ENCODE measurements at places on chromosomes 16 and 17. TPM values are rescaled to one million over a fixed set of nuclear protein-coding genes. Genes with fewer than 3 reads are reported as not detected.

The GPRC5B gene
- total RNA-seq: 44.7 TPM

GRCh38 chr16:71358464-71358998 lies at the start of gene CALB2:
Gene CALB2 (plus strand): TSS chr16:71358723. CDS start chr16:71358793, 70 bp downstream.
- DNase-seq: no peak

GRCh38 chr16:76268824-76269223 lies 8.4 kb upstream of the CNTNAP4 start:
- DNase-seq: no peak

GRCh38 chr17:77943971-77944370 lies 14.5 kb upstream of the TNRC6C start:
- DNase-seq: no peak

DNA sequence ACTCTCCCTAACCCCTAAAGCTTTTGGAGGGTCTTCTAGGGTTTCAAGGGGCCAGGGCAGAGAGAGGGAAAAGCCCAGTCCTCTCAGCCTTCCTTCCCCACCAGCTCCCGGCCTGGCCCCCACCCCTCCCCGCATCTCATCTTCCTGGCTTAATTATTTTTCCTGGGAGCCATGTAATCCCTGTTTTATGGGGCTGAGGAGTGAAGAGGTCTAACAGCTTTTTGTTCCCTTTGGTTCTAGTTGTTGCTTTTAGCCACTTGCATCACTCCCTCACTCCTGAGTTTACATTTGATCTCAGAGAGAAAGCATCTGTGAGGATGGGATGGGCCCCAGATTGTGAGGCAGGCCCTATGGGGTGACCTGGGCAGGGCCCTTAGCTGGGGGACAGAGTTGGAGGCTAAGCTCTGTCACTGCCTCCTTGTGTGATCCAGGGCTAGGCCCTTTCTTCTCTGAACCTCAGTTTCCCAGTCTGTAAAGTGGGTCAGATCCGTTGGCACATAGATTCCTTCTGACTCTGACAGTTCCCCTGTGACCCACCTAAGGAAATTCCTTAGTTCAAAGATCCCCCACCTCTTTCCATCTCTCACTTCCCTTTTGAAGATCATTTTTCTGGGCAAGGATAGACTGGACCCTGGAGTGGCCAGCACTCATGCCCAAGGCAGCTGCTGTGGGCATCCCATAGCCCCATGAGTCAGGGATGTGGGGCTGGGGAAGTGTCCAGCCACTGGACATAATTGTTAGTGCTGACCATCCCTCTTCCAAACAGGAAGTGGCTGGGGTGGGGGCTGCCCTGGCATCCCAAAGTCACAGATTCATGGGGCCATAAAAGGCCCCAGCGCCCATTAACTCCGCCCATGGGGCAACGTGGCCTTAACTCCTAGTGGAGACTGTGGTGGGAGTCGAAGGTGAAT lies 20.1 kb downstream of the UNC119 start:
- no peak for DNase-seq

The PHAF1 gene
- 23.3 TPM for total RNA-seq

GRCh38 chr16:4639899-4640509 lies 15.4 kb downstream of the MGRN1 start:
- no peak for DNase-seq

- DNase-seq: no peak
Measured at GRCh38 chr17:57607553-57608120, 137.5 kb downstream of the CCDC182 start.

DNA sequence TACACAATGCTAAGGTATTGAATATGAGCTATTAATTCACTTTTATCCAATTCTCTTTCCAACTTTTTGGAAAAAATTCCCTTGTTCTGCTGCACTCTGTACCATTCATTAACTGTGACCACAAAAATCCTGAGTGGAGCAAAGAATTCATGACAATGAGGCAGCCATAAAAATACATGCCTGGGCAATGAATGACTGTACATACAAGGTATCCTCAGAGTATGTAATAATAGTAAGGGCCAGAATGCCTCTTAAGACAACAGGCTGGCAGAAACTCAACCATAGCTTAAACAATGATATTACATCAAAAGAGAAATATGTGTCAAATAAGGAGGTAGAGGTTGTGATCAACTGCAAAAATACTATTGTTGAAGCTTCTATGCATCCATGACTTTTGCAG lies 74.7 kb upstream of the CA10 start:
- DNase-seq: no peak

DNA sequence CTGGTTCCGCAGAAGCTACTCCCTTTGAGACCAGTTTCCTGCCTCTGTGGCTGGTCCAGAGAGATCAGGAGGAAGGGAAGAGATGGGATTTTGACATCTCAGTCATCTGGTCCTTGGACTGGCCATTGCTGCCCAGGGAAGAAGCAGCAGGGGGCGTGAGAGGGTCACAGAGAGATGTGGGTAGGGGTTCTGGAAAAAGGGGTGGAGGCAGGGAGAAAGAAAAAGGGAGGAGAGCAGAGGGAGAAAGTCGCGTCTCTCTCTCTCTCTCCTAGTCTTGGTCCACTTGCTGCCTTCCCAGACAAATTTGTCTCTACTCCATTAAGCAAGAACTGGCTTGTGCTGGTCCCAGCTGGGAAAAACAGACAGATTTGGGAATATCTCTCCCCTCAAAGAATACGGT lies 4.4 kb downstream of the SHBG start:
- no peak for DNase-seq

- no peak for DNase-seq
Measured at GRCh38 chr17:42087042-42087701, 11.1 kb downstream of the ZNF385C start.

The KRTAP4-9 gene
- total RNA-seq: not detected

GRCh38 chr17:15494821-15495220 lies 27.4 kb upstream of the CDRT4 start:
- no peak for DNase-seq

- peak; percentile 56 for DNase-seq
Measured at GRCh38 chr16:48632137-48632774, 22.3 kb upstream of the N4BP1 start.

The TAT gene
- total RNA-seq: not detected

DNA sequence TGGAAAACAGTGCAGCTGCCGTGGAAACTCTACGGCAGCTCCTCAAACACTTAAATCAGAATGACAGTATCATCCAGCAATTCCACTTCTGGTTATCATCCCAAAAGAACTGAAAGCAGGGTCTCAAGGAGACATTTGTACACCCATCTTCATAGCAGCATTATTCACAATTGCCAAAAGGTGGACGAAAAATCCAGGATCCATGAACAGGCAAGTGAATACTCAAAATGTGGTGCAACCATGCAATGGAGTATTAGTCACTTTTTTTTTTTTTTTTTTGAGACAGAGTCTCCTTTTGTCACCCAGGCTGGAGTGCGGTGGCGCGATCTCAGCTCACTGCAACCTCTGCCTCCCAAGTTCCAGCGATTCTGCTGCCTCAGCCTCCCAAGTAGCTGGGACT lies 10.6 kb upstream of the AATK start:
- no peak for DNase-seq

The KRT25 gene
- total RNA-seq: not detected

The MYLK3 gene
- total RNA-seq: 0.25 TPM

- no peak for DNase-seq
Measured at GRCh38 chr17:42494673-42495072, 36.0 kb downstream of the ATP6V0A1 start.

Data from vagina (tissue), 2 donors.